Activated CD4-positive, CD25-positive, alpha-beta regulatory T cell (primary cell): ENCODE measurements at places on chromosomes 7 and 10.

DNA sequence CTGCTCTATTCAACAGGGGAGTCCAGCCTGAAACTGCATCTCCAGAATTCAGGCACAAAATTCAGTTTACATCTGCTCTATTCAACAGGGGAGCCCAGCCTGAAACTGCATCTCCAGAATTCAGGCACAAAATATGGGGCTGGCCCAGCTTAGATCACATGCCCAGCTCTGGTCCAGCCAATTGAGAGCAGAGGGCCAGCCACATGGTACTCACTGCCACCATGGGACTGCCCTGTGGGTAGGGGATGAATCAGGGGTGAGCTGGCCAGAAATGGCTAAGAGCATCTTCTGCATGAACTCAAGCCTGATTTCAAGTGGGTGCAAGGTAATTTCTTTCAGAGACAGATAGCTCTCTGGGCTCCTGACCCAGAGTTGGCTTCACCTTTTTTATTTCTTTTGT lies 156.6 kb upstream of the LYZL2 start:
- DNase-seq: no peak

DNA sequence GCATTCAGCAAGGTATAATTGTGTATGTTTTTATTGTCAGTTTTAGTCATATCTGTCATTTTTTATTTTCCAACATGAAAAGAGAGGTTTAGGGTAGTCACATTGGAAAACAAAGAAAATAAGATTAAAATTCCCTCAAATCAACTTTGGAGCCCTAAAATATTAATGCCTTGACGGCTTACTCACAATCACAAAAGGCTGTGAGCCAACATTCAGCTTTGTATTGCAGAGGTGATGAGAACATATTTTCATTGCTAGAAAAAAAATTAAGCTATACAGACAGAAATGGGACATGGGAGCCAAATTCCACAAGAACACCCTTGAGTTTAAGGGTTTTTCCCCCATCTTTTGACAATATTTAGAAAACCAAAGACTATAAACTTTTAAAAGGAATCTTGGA lies 30.2 kb downstream of the CALD1 start:
- DNase-seq: no peak

DNA sequence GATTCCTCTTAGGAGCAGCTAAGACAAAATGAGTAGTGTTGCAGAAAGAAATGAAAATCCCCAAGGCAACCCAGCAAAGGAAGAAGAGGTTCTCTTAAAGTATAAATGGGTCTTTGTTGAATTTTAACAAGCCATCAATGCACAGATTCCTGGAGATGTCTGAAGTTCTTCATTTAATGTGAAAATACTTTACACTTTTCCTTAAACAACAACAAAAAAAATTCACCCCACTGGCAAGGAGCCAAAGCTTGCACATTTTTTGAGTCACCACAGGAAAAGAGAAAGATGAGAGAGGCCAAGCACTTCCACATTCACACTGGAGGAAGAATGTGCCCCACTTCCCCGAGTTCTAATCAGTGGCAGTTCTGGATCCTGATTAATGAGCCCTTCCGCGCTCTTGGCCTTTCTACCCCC lies 286.4 kb upstream of the MEOX2 start:
- no peak for DNase-seq

DNA sequence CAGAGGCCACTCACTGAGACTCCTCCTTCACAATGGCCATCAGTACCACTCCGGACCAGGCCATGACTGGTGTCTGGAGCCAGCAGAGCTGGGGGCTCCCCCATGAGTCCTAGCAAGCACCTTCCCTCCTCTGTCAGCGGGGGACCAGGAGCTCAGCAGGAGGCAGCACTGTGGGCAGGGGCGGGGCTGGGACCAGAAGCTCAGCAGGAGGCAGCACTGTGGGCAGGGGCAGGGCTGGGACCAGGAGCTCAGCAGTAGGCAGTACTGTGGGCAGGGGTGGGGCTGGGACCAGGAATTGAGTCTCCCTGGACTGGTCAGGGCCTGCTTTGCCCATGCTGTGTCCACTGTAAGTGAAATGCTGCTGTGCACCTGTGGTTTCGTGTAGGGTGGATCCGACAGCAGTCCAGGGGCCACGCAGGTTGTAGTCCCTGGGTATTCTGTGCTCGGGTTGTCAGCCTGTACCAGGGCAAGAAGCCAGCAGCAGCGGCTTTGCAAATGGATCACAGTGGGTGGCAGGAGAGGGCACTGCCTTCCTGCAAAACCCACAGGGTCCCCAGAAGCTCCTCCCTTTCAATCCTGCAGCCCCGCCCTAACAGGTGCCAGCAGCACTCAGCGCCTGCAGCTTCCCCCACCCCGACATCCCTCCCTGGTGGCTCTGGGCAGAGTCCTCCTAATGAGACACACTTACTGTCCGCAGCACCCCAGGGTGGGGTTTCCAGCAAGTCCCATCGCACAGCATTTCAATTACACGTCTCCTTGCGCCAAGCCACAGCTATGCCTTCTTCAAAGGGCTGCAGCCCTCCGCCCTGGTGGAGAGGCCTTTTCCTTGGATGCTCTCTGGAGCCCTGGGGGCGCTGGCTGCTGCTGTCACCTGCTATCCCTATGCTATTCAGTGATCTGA lies 220.5 kb downstream of the TCERG1L start:
- no peak for DNase-seq

DNA sequence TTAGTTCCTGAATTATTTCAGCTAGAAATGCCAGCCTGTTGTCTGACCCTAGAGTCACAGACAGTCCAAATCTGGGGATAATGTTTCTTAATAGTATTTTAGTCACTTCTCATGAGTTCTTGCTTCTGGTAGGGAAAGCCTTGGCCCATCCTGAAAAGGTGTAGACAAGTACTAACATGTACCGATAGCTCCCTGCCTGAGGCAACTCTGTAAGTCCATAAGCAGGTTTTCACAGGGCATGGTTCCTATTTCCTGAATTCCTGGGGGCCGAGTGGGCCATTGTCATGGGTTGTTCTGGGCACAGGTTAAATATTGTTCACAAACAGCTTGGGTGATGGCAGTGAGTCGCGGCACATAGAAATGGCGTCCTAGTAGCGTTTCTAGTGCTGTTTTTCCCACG lies 3.1 kb upstream of the ZNF117 start:
- DNase-seq: no peak

DNA sequence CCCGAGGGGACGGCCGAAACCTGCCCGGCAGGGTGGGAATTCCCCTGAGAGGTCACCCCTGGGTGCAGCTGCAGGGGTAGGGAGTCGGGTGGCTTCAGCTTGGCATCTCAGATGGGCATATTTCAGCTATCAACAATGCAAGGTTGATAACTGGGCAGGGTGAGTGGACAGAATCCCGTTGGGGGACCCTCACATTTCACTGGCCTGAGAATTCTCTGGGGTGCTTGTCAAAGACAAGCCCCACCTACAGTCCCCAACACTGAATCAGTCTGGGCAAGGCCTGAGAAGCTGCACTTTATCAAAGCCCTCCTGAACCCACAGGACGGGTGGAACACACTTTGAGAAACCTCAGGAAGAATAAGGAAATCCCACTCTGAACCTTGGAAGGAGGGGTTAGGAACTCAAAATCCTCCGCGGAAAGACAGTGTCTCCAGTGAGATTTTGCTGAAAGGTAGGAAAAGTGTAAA lies 3.1 kb downstream of the RGS10 start:
- no peak for DNase-seq

- DNase-seq: no peak
Measured at GRCh38 chr10:119207713-119208552, 562 bp downstream of the GRK5 start.

- DNase-seq: no peak
Measured at GRCh38 chr7:91266067-91266688, 1.9 kb downstream of the FZD1 start.

DNA sequence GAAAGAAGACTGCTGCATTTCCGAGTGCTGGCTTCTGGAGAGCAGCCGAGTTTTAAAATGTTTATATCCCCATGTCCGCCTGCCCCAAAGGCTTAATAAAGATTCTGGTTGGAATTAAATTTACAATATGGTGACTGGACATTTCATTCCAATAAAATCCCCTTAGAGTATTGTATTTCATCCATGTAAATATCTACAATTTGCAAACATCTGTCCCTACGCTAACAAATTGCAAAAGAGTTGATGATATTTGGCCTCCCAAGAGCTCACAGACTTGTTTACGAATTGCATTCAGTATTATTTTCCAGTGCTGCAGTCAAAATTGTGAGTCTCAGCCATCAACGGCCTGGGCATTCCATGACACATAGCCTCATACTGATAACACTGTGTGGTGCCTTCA lies 50.1 kb downstream of the PLEKHS1 start:
- DNase-seq: no peak

DNA sequence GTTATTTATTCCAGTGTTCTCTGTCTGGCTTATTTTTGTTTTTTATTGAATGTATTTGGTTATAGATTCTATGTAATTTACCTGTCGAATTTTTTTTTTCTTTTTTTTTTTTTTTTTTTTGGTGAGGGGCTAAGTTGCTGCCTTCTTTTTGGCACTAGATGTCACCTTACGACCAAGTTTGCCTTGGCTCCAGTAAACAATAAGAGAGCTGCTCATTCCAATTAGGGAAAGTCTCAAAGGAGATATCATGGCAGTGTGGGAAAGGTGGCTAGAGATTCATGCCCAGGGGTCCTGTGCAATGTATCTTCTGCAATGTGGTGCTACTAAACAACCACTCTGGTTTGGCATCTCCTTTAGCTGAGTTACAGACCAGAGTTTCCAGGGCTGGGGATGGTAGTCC lies 84.0 kb downstream of the PTPN20 start:
- no peak for DNase-seq

GRCh38 chr10:58842860-58843376 lies 330.2 kb downstream of the BICC1 start:
- no peak for DNase-seq

DNA sequence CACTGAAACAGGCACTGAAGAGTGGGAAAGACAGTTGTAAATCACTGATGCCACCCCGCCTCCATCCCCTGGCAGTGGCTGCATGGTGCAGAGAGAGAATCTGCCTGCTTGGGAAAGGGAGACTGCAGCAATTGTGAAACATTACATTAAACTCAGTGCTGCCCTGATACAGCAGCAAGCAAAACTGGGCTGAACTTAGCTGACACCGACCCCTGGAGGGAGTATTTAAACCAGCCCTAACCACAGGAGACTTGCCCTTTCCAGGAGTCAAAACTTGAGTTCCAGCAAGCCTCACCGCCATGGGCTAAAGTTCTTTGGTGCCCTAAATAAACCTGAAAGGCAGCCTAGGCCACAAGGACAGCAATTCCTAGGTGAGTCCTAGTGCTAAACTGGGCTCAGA lies 109.4 kb upstream of the PLPP4 start:
- no peak for DNase-seq
